ACHN (cell line): ENCODE measurements at places on chromosomes 12 and 14.

GRCh38 chr12:57456145-57456700, 1.1 kb downstream of the INHBE start:
- DNase-seq: peak; percentile 81

DNA sequence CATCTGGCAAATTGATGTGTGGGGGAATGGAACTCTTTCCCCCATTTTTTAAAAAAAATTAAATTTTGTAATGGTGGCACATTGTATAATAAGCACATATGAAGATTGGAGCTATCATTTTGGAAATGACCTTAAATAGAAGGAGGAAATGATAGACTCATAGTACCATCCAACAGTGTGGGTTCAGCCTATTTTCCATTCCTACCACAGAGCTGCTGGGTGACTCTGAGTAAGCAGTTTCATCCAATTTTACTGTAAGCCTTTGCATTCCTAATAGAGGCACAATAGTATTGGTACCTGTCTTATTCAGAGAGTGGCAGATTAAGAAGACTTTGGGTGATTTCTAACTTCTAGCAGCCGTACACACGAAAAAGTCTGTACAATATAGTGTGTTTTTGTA, 304.5 kb downstream of the RAD51B start:
- no peak for DNase-seq

DNA sequence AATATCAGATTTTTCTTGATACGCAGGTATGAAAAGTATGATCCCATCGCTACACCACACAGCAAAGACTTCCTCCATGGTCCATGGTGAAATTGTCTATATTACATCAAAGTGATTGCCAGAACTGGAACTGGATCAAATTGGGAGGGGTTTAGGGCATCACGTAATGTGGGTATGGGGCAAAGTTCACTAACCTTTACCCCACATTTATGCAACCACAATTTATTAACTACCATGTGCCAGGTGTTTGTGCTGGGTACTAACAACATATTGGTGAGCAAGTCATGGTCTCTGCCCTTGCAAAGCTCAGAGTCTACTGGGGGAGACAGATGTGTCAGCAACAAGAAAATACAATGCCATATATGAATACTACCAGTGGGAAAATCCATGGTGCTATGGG, 258.9 kb downstream of the SUDS3 start:
- DNase-seq: no peak

DNA sequence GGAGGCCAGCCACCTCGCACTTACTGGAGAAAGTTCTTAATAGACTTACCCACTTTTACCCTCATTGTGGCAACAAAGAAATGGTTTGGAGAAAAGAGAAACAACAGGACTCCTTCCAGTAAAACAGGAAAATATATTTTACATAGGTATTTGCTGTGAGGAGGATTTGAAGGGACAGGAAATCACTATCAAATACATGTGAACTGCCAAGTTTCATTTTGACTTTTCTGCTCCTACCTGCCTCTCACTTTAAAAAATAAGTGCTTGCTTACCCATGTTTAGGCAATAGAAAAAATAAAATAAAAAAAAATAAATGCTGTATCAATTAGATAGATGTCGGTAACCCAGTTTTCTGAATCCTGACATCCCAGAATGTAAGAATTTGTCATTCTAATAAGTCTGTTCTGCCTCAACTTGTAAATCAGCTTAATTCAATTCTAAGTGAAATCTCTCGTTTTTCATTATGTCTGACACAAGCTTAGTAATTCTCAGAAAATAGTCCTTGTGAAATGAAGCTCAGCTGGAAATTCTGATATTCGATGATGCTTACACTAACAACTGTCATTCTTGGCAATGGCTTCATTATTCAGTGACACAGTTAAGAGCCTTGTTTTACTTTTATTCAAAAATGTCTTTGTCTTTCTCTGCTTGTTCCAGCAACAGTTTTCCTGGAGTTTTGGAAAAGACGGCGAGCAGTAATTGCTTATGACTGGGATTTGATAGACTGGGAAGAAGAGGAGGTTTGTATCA, 131.3 kb downstream of the SLC5A8 start:
- no peak for DNase-seq

DNA sequence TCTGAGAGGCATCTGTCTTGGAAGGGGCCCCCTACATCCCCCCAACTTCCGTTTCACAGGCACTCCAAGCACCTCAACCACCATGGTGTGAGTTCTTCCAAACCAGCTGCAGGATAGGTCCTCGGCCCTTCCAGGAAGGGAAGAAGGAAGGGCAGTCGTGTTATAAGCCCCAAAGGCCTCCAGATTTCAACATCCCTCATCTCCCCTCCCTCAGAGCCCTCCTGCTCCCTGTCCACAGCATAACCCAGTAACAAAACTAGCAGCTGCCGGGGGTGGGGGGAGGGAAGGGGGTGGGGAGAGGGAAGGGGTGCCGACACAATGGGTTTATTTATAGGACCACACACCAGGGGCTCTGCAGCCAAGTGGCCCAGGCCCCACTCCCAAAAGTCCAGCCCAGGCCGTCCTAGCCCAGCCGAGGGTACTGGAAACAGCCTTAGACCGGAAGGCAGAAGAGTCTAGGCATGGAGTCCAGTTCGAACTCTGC, 18.3 kb downstream of the NCKAP5L start:
- DNase-seq: no peak

DNA sequence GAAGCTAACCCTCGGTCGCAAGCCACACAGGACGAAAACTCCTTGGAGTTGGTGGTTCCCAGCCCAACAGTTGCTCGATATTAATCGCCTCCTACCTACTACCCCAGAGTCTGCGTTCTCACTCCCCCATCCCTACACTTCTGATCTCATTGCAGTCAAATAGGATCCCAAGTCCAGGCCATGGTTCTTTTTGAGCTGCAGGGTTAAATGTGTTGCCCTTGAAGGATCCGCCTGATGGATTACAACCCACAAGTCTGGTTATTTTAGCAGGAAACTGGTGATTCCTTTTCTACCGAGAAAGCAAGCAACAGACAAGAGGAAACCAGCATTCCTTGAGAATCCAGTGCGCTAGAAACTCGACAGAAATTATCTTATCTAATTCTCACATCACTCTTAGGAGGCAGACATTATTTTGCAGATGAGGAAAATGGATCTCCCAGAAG, 785 bp upstream of the NIN start:
- no peak for DNase-seq

DNA sequence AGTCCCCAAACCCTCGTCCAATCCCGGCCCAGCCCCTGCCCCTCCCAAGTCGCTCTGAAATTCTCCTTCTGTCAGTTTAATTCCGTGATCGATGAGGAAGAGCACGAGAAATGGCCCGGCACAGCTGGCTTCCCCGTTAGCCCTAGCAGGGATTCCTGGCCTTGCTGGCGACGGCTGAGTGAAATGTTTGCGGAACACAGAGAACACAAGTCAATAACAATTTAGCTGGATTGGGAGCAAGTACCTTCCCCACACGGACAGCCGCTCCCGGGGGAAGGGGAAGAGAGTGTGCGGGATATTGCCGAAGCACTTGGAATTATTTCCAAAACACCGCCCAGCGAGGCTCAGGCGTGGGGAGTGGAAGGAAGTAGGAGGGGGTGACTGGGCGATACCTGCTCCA, 134.6 kb downstream of the RBM19 start:
- DNase-seq: no peak

DNA sequence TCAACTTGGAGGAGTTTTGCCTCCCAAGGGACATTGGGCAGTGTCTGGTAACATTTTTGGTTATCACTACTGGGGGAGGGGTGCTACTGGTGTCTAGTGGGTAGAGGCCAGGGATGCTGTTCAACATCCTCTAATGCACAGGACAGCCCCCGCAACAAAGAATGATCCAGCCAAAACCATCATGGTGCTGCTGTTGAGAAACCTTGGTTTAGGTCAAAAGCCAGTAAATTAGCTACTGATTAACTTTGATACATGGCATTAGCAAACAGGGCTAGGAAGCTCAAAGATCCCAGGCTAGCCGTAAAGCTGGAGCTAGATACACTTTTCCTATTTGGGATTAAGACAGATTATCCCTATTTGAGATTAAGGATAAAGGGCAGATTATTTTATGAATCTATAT, 8.8 kb downstream of the ALKBH2 start:
- no peak for DNase-seq

DNA sequence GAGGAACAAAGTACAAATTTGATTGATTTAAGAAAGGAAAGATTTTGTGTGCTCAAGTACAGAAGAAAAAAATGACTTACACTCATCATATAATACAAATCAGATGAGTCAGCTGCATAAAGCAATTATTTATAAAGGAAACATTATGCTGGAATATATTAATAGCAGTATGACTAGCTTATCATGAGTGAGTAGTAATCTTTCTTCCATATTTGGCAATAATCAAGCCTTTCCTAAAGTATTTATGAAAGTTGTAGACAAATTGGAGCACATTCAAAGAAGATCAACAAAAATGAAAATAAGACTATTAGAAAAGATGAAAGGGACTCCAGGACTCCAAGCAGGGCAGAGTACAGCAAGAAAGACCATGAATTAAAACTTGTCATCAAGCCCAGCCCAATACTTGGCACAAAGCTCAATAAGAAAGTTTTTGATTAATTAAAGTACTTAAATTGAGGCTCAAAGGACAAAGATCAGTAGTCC, 32.8 kb downstream of the CCER1 start:
- no peak for DNase-seq

- DNase-seq: no peak
Measured at GRCh38 chr12:123096182-123096581, 54.7 kb downstream of the PITPNM2 start.

GRCh38 chr12:32016680-32017482, 57.7 kb downstream of the RESF1 start:
- DNase-seq: no peak

DNA sequence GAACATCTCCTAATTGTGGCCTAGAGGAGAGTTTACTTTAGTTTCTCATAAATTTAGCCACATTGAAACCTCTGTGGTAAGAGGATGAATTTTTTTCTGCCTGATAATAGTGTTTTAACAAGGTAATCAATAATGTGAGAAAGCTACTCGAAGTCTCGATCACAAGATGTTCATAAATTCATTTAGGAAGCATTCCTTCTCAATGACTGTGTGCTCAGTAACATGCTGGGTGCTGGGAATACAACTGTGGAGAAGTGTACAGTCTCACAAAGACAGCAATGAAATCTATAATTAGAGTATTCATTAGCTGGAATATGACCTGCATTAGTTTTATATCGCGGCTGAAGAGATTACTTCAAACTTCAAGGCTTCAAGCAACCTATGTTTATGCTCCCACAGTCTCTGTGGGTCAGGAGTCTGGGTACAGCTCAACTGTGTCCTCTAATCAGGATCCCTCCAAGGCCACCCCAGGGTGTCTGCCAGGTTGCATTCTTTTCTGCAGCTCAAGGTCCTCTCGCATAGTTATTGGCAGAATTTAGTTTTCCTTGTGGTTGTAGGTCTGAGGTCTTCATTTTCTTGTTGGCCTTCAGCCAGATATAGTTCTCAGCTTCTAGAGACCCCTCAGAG, 167.6 kb downstream of the ANO4 start:
- no peak for DNase-seq

DNA sequence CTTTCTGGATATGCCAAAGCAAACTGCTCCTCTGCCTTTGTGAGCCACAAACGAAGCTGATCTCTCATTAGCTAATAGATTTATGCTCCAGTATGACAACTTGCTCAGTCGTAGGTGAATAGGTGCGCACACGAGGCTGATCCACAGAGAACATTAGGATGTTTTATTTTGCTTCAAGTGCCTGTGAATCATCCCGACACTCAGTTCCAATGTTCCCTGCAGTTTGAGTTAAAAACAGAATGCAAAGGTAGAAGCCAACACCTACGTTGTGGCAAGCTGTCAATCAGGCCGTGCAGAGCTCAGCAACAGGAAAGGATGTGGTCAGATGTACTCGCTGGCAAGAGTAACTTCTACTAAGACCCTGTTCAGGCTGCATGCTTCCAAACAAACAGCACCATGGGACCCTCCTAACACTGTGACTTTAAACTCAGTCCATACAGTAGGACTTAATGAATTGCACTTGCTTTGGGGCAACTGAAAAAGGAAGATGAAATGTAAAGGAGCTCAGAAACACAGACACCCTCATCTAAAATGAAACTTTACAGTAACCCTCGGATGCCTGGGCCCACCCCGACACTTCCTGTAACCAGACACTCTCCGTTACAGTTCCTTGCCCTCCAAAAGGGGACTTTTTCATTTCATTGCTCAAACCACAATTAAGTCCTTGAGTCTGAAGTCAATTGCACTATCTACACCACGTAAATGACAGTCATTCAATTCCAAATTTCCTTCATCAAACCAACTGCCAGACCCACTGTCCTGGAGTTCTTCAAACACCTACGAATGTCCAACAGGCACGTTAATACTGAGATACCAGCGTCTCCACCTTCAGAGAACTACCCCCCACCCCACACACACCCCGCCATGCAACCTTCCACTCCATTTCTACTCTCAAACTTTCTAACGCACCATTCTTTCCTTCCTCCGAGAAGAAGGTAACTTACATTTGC, 1.6 kb downstream of the CCDC88C start:
- DNase-seq: no peak

DNA sequence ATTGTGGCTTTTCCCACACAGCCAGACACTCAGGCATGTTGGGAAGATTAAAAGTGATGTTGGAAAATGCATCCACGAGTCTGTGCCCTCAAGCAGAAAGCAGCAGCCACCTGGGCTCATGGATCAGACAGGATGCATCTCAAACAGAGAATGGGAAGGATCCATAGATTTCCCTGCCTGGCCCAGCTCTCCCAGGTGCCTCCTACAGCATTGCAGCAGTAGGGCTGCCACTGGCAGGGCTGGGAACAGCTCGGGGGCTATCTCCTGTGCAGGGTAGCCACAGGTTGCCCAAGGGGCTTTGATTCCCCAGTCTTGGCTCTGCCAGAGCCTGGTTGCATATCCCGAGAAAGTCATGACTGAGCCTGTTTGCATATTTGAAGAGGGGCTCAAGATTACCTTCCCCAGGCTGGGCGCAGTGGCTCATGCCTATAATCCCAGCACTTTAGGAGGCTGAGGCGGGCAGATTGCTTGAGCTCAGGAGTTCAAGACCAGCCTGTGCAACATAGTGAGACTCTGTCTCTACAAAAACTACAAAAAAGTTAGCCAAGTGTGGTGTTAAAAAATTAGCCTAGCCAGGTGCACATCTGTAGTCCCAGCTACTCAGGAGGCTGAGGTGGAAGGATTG, 19.5 kb downstream of the C14orf132 start:
- DNase-seq: no peak

GRCh38 chr12:39975374-39975918, 130.4 kb downstream of the SLC2A13 start:
- no peak for DNase-seq

- no peak for DNase-seq
Measured at GRCh38 chr12:4145990-4146859, 127.3 kb upstream of the CCND2 start.

- peak; percentile 57 for DNase-seq
Measured at GRCh38 chr14:69726761-69727511, 40.0 kb upstream of the SRSF5 start.

DNA sequence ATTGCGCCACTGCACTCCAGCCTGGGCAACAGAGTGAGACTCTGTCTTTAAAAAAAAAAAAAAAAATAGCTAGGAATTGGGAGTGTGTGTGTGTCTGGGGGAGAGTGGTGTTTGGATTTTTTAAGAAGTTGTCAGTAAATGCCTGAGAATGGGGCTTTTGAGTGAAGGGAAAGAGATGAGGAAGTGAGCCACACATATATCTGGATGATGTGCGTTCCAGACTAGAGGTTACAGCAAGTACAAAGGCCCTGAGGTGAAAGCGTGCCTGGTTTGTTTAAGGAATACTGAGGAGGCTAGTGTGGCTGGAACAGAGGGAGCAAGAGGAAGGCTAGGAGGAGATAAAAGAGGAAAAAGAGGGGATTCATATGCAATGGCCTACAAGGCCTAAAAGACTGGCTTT, 70.0 kb downstream of the PAPLN start:
- no peak for DNase-seq

GRCh38 chr14:73471582-73472184, 13.3 kb upstream of the NUMB start:
- DNase-seq: no peak
